Stimulated activated CD4-positive, alpha-beta T cell treated with anti-CD3 and anti-CD28 coated beads, Interleukin-2, amount 100 ng/mL, for 48 hours (primary cell): ENCODE measurements at places on chromosomes 5 and 9.

GRCh38 chr9:99848447-99848846 is 26.8 kb downstream of the NR4A3 start:
- no peak for DNase-seq

DNA sequence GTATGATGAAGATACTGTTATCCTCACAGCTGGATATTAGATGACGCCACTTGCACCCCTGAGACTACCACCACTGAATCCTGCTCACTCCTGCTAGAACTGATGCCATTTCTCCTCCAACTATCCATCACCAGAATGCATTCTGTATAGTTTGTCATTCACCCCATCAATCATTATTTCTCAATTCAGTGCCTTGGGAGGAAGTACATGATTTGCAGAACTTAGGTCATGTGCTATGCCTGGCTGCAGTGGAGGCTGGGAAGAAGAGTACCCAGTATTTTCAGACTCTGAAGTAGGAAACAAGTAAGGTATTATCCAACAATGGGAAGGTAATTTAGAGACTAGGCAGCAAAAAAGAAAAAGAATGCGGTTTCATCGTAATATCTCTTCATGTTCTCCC is 26.2 kb upstream of the HSD17B4 start:
- DNase-seq, result no peak

DNA sequence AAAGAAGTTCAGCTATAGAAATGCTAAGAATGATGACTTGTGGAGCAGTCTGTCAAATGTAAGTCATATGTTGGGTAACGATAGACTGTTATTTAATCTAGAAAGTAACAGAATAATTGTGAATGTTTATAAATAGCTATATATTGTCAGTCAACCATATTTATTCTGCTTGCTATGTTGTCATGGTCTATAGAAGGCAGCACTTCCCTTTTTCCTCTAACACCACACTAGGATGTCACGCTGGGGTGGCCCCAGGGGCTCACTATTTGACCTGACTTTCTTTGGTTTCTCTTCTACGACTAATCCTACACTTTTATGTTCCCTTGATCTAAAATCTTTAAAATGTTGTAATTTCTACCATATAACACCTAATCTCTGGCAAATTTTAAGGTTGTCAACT is 20.5 kb downstream of the ERAP2 start:
- DNase-seq, result no peak

DNA sequence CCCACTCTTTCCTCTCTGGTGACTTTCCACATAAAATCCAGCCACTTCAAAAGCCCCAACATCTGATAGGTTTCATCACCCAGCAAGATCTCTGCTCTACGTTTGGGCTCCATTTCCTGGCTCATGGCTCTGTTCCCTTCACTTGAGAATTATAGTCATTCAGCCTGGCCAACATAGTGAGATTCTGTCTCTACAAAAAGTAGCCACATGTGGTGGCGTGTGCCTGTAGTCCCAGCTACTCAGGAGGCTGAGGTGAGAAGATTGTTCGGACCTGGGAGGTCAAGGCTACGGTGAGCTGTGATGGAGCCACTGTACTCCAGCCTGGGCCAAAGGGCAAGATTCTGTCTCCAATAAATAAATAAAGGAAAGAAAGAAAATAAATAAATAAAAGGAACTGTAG is 83.3 kb upstream of the IGFBPL1 start:
- DNase-seq, result no peak

GRCh38 chr5:122756264-122756911 is 18.5 kb upstream of the SNX2 start:
- DNase-seq, result no peak

DNA sequence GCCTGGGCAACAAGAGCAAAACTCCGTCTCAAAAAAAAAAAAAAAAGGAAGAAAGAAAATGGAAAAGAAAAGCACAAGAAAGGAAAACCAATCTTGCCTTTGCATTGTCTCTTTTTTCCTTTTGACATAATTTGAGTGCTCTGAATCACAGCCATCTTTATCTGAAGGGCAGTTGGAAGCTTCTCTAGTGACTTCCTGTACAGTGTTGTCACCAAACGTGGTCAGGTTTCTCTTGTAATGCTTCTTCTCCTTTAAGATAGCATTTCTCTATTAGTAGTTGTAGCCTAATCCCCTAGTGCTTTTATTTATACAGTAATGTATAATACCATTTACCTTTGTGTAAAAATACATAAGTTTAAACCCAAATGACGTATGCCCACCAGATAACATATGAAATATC is 18.1 kb downstream of the PRKACG start:
- no peak for DNase-seq

DNA sequence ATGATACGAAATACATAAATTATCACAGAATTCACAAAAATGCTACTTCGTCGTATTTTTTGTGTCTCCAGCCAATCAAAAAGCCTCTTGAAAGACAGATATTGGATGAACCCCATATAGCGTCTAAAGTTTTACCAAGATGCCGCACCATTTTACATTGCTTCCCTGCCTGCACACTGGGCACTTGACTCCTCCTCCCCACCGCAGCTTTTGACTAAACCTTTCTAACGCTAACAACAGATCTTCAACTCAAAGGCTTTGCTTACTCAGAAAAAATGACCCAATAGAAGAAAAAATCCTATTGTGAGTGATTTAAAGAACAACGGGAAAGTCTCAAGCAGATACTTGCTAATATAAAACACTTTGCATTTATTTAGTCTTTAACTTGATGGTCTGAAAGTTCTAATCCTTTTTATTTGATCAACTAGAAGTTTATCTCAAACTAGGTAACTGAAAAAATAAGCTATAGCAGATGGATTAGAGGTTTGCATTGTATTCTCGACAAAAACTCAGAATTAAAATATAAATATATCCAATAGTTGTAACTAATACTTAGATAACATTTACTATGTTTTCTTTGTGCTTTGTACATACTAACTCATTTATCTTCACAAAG is 609.1 kb upstream of the DMAC1 start:
- no peak for DNase-seq

DNA sequence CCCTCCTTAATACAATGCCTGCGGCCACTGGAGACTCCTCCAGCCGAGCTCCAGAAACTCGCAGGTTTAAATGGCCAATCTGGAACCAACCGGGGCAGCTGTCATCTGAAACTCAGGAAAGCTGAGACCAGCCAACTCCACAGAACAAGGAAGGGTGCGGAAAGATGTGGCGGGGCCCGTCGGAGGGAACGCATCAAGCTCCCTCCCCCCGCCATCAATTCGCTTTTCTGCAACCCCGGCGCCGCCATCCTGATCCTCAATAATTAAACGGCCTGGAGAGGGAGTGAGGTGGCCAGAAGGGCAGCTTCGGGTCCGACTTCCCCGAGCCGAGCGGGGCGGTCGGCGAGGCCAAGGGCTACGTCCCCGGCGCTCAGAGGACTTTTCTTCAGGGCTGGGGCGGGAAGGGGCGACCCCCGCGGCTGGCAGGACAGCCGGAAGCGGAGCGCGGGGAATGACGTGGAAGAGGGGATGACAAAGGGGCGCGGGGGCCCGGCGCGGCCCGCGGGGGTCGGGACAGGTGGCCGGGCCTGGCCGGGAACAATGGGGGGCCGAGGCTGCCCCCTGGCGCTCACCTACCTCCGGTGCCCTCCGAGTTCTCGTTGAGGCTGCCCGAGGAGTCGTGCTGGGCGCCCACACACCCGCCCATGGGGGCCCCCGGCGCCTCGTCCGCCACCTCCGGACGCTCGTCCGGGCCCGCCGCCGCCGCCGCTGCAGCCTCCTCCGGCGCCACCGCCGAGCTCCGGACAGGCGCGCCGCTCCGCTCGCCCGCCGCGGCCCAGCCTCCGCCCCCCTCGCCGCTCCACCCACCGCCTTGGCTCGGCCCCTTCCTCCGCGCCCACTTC is at the start of gene UBTD2:
UBTD2 (minus strand) TSS at position 745 of the 842 bp plus-strand sequence; CDS start at position 646, 99 bp downstream.
- peak; percentile 62 for DNase-seq

GRCh38 chr5:78537821-78538220 is 110.8 kb downstream of the LHFPL2 start:
- no peak for DNase-seq

GRCh38 chr9:81476813-81477490 is 212.4 kb downstream of the TLE1 start:
- no peak for DNase-seq

DNA sequence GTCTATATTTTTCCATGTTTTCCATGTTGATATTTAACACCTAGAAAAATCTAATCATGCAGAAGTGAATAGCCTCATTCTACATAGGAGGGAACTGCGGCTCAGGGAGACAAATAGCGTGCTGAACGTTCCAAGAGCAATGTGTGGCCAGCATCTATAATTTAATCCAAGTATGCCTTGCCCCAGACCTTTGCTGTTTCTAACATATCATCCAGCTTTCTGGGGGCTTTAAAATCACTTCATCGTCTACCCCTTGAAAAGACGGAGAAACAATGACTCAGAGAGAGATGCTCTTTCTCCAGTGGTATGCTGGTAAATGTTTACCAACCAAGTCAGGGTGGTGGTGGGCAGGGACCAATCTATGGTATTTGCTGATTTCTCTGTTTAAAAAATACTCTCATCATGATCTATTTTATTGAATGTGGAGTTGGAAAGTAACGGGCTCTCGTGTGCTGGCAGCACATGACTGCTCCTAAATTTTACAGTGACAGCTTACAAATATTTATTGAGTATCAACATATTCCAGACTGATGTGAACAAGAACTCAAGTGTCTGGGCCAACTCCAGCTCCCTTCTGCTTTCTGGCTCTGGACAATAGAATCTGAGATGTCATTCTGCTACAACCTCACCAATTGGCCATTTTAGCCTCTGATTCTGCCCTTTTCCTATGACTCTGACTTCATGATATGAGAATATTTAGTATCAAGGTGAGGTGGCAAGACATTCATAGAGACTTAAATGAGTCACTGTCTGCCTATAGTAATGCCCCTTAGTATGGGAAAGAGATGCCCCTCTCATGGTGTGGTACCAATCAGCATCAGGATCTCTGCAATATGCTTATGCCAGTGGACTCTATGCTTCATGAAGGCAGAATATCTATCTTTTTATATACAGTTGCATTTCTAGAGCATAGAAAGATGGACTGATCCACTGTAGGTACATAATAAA is 407.4 kb upstream of the TNC start:
- no peak for DNase-seq

DNA sequence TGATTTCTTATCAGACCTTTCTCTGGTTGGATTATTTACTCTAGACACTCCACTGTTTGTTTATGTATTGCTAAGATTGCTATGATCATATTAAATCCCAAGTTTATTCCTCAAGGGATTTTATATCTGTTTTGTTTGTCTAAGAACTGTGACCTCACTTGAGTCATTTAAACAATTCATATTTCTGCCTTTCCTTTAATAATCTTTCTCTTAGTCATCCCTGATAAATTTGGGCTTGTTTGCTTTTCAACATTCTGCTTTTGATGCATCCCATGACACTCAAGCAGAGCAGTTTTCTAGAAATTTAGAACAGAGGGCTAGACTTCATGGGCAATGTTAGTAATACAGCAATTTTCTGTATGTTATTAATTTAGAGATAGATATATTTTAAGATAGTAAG is 231.6 kb upstream of the TNC start:
- no peak for DNase-seq

DNA sequence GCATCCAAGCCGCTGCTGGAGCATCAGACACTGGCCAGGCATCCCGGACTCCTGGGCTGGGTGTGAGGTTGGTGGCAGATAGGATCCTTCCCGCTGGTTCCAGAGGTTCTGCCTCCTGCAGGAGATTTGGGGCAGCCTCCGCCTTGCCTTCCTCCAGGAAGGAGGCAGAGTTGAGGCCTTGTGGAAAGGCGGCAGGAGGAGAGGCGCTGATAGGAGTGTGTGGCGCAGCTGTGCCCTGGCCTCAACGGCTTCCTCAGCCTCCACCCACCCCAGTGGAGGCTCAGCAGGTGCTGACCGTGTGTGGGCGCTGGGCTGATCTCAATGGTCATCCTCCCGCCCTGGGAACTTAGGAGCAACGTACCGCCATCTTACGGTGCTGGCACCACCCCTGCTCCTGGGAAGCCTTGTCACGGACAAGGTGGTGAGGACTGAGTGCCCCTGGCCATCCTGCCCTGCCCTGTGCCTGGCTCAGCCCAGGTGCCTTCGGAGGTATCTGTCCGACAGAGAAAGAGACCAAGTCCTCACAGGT is 10.2 kb downstream of the NCS1 start:
- no peak for DNase-seq

DNA sequence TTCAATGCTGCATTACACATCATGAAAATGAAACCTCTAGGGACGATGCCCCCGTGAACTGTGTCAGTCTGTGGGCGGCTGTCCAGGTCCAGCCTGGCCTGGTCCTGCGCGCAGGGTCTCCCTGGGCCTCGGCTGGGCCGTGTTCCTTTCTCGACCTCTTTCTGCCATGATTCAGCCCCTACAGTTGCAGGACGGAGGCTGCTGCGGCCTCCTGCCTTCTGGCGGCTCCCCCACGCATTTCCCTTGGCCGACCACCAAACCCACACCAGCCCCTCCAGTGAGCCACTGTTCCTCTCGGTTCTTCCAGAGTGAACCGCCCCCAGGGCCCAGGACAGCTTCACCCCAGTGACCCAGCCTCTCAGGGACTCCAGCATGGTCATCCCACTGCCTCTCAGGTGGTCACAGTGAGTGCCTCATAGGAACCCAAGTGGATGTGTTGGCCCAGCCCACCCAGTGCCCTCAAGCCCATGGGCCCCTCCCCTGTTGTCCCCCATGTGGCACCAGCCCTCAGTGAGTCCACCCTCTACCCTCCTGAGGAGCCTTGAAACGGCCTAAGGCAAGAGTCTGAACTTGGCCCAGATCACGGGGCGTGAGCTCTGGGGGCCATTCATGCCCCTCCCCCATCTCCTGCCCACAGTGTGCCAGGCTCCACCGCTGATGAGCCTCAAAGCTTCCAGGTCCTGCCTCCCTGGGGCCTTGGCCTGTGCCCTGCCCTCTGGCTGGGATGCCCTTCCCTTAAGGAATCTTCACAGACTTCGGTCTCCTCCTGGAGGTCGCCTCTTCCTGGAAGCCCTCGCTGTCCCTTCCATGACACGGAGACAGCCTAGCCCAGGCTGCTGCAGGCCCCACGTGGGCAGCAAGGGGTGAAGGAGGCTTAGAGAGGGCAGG is 10.0 kb upstream of the CLIC3 start:
- no peak for DNase-seq

DNA sequence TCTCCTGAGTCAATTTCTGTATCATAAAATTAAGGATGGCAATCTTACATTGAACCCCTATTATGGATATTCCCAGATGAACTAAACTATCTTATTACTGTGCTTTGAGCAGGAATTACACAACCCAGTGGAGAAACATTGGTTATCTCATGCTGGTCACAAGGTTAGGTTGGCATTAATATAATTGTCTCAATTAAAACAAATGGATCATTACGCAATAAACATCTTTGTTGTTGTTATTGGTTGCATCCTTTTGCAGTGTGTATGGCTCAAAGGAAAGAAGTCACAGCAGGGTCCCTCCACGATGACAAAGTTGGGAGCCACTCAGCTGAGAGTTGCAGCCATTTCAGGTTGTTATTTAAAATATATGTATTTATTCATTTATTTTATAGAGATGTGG is 297.0 kb upstream of the KLF4 start:
- DNase-seq, result no peak

GRCh38 chr9:98708103-98708932 is 417 bp downstream of the GABBR2 start:
- no peak for DNase-seq

DNA sequence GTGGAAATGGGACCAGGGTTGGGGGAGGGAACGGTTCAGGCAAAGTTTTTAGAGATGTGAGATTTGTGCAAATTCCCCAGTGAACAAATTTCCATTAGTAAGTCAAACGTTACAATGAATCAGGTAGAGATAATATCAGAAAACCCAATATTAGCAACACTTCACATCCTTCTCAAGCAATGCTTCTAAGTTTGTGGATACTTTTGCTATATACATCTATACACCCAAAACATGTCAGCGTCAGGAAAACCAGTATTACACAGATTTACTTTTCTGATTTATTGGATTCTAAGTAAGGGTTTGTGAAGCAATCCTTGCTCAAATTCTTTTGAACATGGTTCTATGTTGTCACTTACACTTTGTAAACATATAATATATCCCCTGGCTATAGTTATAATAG is 6.5 kb downstream of the ALDH1A1 start:
- DNase-seq, result no peak
